Dermis blood vessel endothelial cell (primary cell): ENCODE measurements at places on chromosomes 4 and X. TPM values are rescaled to one million over a fixed set of nuclear protein-coding genes. Genes with fewer than 3 reads are reported as not detected.

FAM9B gene
- total RNA-seq, result not detected in 2 replicates

SMR3B gene
- total RNA-seq, result not detected in 2 replicates

HS6ST2 gene
- total RNA-seq, result under 0.01 and 0.19 TPM in 2 replicates

APLN gene
- 58.9 and 124 TPM in 2 replicates for total RNA-seq

MMRN1 gene
- 2,743 and 3,766 TPM in 2 replicates for total RNA-seq

F8A3 gene
- total RNA-seq, result 1.7 and 2.7 TPM in 2 replicates

CACNA1F gene
- under 0.01 and 0.05 TPM in 2 replicates for total RNA-seq

BMX gene
- 208 and 253 TPM in 2 replicates for total RNA-seq

NPNT gene
- total RNA-seq, result 0.09 and 0.34 TPM in 2 replicates

MAGEC2 gene
- total RNA-seq, result not detected in 2 replicates

MEPE gene
- not detected in 2 replicates for total RNA-seq

MTCP1 gene
- 3.1 and 9.9 TPM in 2 replicates for total RNA-seq

CORIN gene
- 0.28 and 0.51 TPM in 2 replicates for total RNA-seq

DGKK gene
- not detected in 2 replicates for total RNA-seq

RAB39B gene
- 0.14 and 0.17 TPM in 2 replicates for total RNA-seq

IL2 gene
- total RNA-seq, result not detected in 2 replicates

CXCL6 gene
- 0.37 and 0.68 TPM in 2 replicates for total RNA-seq

OCIAD1 gene
- total RNA-seq, result 78.3 and 91.2 TPM in 2 replicates

ZFP92 gene
- 0.51 and 0.70 TPM in 2 replicates for total RNA-seq

RS1 gene
- not detected in 2 replicates for total RNA-seq

GAGE12E gene
- not detected in 2 replicates for total RNA-seq

FHIP1A gene
- total RNA-seq, result 0.17 and 0.33 TPM in 2 replicates

CT45A5 gene
- not detected in 2 replicates for total RNA-seq

PDLIM3 gene
- total RNA-seq, result 41.0 and 113 TPM in 2 replicates

CYBB gene
- total RNA-seq, result not detected in 2 replicates

TCEAL9 gene
- 112 and 140 TPM in 2 replicates for total RNA-seq

SGCB gene
- total RNA-seq, result 12.9 and 23.7 TPM in 2 replicates

SCLT1 gene
- 11.1 and 12.6 TPM in 2 replicates for total RNA-seq

LRBA gene
- 52.4 and 85.2 TPM in 2 replicates for total RNA-seq

BTK gene
- total RNA-seq, result not detected in 2 replicates

CPEB2 gene
- total RNA-seq, result 12.4 and 14.9 TPM in 2 replicates

RBMXL3 gene
- not detected in 2 replicates for total RNA-seq

GRIA3 gene
- 0.17 TPM in 1 of 2 replicates, not detected in the other for total RNA-seq

ANXA3 gene
- 60.6 and 67.4 TPM in 2 replicates for total RNA-seq

FAM9C gene
- 0.05 TPM in 1 of 2 replicates, not detected in the other for total RNA-seq

PDGFRA gene
- total RNA-seq, result 0.65 and 1.5 TPM in 2 replicates

LONRF3 gene
- 25.2 and 26.5 TPM in 2 replicates for total RNA-seq

SSX2B gene
- total RNA-seq, result not detected in 2 replicates

EMCN gene
- 127 and 189 TPM in 2 replicates for total RNA-seq

CNGA1 gene
- total RNA-seq, result not detected in 2 replicates
